ENCODE measurements at places on chromosomes 6 and 20.

DNA sequence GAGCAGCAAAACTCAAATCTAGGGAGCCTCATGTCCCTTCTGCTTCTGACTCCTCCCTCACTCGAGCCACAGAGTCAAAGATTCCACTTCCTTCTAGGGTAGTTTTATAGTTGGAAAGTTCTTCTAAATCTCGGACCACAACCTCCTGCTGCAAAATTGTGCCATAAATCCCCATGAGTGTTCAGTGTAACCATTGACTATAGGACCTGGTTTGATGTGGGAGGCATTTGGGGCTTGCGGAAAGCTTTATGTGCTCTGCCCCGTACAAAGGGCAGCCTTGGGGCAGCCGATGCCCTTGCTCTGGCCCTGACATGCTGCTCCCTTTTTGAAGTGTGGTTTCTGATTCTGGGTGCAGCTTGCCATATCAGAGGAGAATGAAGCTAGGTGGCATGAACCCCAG is 43.6 kb upstream of the IER3 start:
- DNase-seq: peak; percentile 76

GRCh38 chr6:113881478-113881980 is 24.4 kb downstream of the MARCKS start:
- DNase-seq: no peak

DNA sequence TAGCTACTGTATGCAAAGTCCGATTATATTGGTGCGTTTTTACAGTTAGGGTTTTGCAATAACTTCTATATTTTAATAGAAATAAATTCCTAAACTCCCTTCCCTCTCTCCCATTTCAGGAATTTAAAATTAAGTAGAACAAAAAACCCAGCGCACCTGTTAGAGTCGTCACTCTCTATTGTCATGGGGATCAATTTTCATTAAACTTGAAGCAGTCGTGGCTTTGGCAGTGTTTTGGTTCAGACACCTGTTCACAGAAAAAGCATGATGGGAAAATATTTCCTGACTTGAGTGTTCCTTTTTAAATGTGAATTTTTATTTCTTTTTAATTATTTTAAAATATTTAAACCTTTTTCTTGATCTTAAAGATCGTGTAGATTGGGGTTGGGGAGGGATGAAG is 13.7 kb upstream of the PLCG1 start:
- no peak for DNase-seq

DNA sequence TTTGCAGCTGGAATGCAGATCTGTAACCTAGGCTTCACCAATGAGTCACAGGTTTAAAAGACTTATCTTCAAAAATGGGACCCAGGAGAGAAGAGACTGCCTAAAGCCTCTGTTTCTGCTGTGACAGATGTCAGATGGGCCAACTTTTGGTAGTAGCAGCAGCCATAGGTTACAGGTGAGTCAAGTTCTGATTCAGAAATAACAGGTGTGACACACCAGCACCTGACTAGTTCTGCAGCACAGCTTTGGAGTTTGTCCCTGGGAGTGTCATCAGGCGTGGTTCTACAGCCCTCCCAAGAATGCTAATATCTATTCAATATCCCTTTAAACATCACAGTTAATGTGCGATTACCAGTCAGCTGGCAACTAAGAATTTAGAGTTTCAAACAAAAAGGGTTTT is 121.9 kb upstream of the BTN3A2 start:
- DNase-seq: no peak

- no peak for DNase-seq
Measured at GRCh38 chr20:44355498-44356352, at the start of gene HNF4A. Gene HNF4A (plus strand): TSS chr20:44355699. CDS start chr20:44355805, 106 bp downstream.

DNA sequence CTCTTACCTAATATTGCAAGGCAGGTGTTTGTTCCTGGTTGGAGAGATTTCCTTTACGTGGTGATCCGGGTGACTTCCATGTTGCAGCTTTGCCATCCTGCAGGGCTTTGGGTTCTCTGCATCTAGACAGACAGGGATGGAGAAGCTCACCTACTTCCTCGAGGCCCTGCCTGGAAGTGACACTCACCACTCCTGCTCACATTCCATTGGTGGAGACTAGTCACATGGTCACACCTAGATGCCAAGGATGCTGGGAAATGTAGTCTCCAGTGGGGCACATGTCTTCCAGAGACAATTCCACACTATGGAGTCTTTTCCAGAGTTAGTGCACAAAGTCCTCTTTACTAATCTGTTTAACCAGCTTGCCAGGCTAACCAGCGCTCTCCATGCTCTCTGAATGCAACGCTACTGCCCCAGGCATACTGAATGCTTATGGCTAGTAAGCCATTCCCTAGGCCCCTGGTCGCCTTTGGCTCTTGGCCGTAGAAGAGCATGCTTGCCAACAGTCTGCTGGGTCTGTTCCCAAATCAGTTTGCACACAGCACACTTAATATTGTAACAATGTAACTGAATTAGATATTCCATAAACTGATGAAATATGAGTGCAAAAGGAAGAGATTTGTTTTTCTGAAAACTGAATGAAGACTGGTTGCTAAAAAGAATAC is 6.7 kb upstream of the KCNK15 start:
- peak; percentile 56 for DNase-seq

DNA sequence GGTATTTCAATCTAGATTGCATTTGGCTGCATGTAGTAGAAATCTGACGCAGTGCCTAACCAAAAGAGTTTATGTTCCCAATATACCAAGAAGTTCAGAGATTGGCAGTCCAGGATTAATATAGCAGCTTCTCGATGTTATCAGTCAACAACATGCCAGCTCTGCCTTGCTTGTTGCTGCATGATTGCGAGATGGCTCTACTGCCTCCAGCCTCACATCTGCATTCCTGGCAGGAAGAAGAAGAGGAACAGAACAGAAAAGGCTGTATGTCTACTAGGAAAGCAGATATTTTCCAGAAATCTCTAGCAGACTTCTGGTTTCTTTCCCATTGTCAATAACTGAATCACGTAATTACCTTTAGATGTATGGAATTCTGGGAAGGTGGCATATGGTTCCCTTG is 60.8 kb downstream of the SLC35D3 start:
- no peak for DNase-seq

DNA sequence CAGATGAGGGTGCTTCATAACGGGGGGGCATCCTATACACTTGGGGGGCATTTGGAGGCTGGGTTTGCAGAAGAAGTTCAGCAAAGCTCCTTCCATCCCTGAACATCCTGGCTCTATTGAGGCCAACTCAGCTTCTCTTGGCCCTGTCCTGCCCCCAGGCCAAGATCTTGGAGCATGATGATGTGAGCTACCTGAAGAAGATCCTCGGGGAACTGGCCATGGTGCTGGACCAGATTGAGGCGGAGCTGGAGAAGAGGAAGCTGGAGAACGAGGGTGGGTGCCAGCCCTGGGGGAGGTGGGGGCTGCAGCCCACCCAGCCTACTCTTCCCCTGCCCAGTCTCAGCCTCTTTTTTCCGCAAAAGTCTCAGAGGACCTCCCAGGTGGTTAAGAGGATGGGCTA is 17.2 kb downstream of the GDAP1L1 start:
- no peak for DNase-seq

DNA sequence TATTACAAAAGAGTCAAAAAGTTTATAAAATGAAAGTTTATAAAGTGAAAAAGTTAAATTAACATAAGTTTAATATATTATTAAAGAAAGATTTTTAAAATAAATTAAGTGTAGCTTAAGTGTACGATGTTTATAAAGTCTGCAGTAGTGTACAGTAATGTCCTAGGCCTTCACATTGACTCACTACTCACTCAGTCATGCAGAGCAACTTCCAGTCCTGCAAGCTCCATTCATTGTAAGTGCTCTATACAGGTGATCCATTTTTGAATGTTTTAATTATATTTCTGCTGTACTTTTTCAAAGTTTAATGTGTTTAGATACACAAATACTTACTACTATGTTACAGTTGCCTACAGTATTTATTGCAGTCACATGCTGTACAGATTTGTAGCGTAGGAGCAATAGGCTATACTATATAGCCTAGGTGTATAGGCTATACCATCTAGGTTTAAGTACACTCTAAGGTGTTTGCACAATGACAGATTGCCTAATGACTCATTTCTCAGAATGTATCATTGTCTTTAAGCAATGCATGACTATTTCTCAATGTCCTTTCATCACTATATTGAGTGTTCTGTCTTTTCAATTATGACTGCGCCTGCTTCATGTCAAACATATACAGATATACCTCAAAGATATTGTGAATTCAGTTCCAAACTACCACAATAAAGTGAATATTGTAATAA is 1110.3 kb upstream of the MAP3K7 start:
- DNase-seq: no peak

- no peak for DNase-seq
Measured at GRCh38 chr6:99246602-99247001, 102.9 kb downstream of the FAXC start.

GRCh38 chr20:16898433-16898832 is 150.3 kb downstream of the OTOR start:
- DNase-seq: no peak

DNA sequence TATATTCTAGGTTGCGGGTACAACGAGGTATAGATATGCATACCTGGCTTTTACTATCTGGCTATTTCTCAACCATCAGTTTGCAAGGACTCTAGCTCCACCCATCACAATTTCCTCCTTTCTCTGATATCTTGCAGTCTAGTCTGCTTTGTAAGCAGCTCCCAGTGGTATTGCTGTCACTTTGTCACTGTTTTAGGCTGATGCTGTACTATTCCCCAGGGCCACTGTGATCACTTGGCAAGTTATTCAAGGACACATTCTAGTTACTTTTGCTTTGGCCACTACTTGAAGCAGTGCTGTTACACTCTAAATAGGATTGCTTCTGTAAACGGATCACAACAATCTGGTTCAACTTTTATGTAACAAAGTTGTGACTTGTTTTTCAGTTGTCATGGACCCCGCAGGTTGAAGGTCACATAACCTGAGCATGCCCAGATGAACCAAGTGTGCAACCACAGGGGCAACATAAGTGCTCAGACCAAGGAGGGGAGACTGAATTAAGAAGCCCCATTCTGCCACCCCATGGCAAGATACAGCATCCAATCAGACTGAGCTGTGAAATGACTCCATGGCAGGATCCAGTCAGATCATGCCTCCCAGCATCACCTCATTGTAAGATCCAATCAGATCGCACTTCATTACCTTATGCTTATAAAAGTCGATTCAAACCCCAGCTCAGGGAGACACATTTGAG is 588.4 kb upstream of the CITED2 start:
- no peak for DNase-seq

DNA sequence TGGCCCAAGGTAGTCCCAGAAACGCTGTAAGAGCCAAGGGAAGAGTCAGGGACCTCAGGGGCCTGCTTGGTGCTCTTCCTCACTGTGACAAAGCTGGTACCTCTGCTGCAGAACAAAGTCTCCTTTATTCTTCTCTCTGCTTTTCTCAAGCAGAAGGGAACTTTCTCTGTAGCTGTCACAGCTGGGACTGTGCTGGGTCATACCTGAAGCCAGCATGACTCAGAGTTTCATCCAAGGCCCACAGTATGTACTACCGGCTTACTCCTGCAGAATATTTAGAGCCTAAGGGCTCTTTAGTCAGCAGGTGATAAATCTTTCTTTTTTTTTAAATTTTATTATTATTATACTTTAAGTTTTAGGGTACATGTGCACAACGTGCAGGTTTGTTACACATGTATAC is 183.2 kb downstream of the TINAG start:
- no peak for DNase-seq

DNA sequence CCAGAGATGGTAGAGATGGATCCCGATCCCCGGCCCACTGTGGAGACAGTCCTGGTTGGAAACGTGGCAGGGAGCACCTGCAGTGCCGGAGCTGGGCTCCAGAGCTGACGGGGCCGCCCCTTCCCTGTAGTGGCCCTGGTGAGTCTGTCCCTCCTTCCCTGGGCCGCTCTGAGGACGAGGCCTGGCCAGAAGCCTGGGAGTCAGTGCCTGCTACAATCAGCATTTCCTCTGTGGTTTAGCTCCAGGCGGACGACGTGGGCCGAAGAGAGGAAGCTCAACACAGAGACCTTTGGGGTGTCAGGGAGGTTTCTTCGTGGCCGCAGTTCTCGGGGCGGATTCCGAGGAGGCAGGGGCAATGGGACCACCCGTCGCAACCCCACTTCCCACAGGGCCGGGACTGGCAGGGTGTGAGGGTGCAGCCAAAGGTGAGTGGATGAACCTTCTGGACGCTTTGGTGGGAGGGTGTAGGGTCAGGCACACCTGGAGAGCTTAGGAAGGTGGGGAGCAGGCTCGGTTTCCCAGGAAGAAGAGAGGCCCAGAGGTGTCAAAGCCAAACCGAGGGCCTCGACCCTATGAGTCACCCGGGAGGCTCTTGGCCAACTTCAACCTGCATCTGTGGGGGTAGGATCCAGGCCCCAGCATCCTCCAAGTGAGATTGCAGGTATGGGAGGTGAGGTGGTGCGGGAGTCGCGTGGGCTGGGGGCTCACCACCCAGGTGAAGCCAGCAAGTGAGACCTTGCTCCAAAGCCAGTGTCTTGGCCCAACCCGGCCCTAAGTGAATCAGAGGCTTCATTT is 9.9 kb downstream of the PSMA7 start:
- DNase-seq: no peak

- DNase-seq: peak; percentile 76
Measured at GRCh38 chr6:53615633-53616449, 49.7 kb downstream of the KLHL31 start.

- DNase-seq: no peak
Measured at GRCh38 chr20:24493181-24493580, 23.8 kb downstream of the SYNDIG1 start.

- DNase-seq: no peak
Measured at GRCh38 chr6:155872961-155873360, 417.3 kb upstream of the NOX3 start.

GRCh38 chr6:45196121-45196520 is 132.0 kb upstream of the RUNX2 start:
- no peak for DNase-seq

DNA sequence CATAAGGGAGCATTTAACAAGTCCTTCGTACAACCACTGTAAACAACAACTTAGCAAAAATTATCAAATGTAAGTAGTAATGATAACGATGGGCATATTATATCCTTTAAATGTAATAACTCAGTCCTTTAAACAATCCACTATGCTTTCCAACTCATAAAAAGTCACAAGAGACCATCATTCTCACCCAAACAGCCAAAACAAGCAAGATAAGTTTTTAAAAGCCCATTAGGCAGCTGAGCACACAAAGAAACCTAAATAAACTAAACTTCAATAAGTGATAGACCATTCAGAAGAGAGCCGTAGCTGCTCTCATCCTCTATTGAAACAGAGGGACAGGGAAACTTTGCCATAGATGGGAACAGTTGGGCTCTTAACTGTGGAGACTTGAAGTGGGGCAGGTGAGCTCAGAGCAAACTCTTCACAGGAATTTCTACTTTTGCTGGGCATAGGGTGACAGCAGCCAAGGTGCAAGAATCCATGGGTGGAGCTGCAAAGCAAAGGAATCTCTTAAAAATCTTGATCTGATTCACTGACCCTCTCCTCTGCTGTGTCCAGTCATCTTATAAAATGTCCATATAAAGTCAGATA is 22.5 kb downstream of the RAB22A start:
- no peak for DNase-seq

DNA sequence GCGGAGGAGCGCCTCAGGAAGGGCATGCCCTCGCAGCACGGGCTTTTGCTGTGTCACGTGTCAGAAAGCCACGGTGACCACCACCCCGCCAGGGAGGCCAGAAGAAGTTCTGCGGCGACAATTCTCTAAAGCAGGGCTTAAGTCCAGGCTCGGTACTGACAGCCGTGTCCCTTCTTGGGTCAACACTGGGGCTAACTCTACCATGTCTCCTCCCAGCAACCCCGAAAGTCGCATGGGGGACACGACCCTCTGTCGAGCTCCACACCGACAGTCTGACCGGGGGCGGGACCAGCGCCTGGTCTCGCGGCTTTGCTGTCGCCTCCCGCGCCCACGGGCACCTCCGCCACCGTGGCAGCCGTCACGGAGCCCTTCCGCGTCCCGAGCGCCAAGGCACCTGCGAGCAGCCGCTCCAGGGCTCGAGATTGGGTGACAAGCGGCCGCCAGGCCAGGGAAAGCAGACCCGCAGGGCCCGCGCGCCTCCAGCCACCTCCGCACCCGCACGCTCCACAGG is 534 bp downstream of the NANP start:
- DNase-seq: peak; percentile 28
